ENCODE measurements at places on chromosomes 7 and 10. TPM values are rescaled to one million over a fixed set of nuclear protein-coding genes. Genes with fewer than 3 reads are reported as not detected.

Gene OPN1SW
- not detected for total RNA-seq

GRCh38 chr10:79025199-79025832 is 43.5 kb upstream of the ZMIZ1 start:
- no peak for DNase-seq

DNA sequence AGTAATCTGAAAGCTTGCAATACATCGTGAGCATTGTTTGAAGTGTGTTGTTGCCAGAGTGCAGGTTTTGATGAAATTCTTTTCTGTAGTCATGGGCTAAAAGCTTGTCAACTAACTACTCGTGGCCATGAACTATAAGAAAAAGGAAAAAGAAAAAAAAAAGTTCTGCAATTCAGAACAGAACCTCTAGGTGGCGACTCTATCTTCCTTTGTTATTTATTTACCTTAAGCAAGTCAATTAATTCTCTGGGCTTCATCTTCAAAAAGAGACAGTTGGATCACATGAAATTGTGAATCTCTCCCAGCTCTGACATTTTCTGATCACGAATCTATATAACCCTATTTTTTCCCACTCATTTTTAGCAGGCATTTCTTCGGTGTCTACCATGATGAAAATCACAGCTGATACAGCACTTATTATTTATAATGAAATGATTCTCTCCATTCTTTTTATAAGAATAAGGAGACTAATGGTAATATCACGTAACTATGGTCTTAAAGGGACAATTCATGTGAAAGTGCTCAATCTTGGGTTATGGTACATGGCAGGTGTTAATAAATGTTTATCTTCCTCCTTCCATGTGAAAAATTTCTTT is 18.8 kb downstream of the TMEM196 start:
- DNase-seq: peak; percentile 58

Gene NUDT5
- total RNA-seq: 54.0 TPM

DNA sequence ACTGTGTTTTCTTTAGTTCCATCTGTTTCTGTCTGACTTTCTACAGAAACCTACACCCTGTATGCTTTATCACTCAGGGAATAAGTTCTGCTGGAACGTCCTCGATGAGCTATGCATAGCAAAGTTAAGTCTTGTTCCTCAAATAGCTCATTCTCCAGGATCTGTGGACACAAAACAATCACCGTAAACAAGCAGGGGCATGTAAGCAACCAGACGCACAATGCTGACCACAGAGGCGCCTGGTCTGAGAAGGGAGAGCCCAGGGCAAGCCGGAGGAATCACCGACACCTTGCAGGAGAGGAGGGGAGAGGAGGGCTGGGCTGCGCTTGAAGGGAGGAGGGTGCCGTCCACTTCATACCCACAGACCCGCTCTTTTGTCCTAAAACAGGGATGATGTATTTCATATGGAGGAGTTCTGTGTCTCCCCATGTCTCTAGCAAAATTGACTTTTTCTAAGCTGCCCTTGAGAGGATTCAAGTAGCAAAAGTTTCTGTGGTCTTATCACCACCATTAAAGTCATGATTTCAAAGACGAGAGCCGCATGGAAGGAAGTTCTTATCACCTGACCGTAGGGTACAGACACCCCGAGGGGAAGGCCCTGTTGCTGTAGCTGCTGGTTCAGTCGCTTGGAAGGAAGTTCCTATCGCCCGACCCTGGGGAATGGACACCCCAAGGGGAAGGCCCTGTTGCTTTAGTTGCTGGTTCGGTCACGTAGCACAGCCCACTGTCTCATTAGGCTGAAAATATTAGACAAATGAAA is 14.3 kb downstream of the CALML3 start:
- DNase-seq: no peak

DNA sequence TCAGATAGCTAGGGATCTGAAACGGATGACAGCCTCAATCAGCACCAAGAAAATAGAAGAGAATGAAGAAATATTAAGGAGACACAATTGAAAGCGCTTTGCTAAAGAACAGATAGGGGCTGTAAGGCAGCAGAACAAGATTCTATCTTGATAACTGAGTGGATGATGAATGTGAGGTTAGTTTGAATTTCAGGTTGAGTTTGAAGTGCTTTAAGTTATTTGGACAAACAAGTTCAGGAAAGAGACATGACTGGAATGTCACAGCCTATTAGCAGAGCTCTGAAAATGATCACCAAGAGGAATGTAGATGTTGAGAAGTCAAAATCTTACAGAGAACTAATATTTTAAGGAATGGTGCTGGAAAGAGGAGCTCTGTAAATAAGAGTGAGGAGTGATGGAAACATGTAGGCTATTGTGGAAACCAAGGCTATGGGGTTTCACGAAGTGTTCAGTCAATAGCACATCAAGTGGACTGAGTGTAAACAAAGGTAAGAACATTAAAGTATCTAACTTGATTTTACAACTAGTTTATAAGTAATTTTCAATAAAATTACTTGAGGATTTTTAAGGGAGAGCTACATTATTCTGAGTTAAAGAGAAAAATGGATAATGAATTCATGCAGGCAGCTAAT is 61.6 kb downstream of the MEST start:
- DNase-seq: no peak

DNA sequence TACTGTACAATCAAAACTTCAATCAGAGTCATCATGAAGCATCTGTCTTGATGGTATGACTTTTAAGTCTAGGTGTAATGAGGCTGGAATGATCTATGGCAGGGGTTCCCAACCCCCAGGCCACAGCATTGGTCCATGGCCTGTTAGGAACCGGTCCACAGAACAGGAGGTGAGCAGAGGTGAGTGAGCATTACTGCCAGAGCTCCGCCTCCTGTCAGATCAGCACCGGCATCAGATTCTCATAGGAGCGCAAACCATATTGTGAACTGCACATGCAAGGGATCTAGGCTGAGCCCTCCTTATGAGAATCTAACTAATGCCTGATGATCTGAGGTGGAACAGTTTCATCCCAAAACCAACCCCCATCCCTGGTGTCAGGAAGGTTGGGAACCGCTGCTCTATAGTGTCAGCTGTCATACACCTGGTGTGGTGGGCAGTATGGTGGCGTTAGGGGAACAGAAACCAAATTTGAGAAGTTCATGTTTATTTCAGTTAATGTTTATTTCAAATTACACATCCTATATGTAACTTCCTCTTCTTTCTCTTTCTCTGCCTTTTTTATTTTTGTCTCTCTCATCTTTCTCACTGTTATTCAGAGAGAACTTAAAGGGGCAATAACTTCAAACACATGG is 432.6 kb downstream of the TNS3 start:
- no peak for DNase-seq

GRCh38 chr10:62814756-62815380 is 1.3 kb downstream of the EGR2 start:
- DNase-seq: no peak
